ENCODE measurements at places on chromosomes 3 and 15.

GRCh38 chr15:63388511-63388910, 6.9 kb upstream of the CA12 start:
- no peak for DNase-seq

DNA sequence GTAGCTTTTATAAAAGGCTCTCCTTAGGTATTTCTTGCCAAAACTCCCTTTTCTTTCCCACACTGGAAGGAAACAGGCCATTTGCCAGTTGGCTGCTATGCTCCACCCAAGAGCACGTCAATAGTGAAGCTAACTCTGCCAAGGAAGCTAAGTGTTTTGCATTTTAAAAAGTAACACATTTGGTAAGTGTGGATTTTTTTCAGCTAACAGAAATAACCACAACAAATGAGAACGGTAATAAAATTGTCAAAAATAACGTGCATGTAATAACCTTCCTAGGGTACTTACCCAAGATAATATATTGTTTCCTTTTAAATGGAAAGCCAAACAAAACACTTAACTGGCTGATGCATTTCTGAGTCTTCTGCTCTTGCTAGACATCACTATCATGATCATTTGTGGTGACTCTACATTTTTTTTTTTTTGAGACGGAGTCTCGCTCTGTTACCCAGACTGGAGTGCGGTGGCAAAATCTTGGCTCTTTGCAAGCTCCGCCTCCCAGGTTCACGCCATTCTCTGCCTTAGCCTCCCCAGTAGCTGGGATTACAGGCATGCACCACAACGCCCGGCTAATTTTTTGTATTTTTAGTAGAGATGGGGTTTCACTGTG, 4.6 kb downstream of the DPP8 start:
- DNase-seq: no peak

DNA sequence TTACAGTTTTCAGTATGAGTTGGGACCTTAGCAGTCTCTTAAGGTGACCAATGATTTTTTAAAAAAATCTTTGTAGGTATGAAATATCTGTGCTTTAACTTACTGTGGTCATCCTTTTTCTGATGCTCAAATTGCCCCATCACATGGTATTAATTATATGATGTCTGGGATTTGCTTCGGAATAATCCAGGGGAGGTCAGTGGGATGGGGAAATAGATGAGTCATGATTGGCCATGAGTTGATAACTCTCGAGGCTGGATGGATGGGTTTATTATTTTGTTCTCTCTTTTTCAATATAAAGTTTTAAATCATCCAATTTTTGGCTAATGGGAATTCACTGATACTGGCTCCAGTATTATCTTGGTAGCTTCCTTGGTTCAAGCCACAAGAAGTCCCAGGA, 370.3 kb upstream of the TPM1 start:
- no peak for DNase-seq

DNA sequence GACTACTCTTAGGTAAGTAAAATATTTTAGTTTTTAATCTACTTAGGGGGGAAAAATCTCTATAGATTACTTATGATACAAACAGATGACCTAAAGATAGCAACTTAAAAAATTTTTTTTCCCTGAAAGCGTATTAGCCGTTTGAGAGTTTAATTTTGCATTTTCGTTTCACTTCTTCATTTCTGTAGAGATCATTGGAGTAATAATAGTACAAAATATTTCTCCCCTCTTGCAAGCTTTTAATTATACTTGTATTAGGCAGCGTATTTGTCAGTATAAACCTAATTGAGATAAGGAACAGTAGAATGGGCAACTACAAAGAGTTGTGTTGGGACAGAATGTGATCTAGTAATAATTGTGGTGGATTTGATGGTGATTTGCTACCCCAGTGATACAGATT, 10.3 kb downstream of the SKIL start:
- no peak for DNase-seq

DNA sequence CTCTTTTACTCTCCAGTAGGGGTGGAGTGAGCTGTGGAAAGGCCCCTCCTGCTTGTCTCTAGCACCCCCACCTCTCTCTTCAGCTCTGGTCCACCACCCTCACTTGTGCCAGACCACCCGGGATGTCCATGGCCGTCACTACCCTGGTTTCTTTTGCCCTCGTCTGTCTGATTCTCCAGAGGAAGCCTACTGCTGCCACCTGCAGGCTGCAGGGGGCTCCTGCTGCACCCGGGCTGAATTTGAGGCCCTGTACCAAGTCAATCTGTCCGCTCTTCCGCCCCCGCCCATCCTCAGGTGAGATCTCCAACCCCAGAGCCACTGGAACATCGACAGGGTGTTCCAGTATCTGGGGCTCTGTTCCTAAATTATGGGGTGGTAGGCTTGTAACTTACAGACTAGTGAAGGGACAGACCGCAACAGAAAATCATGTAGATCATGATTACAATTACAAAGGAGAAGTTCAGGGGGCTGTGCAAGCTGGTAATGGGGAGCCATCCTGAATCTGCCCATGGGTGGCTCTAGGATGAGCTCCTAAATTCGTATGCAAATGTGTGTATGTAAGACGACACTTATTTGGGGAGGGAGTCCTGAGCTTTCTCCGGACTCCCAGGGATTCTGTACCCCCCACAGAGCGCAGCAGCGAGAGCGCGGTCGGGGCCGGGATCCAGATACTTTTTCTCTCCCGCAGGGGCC, 683 bp upstream of the UNC45A start:
- DNase-seq: peak; percentile 57

- DNase-seq: no peak
These were observed at the start of gene NR1I2 for GRCh38 chr3:119781330-119782198. NR1I2 (plus strand) TSS chr3:119782101.

DNA sequence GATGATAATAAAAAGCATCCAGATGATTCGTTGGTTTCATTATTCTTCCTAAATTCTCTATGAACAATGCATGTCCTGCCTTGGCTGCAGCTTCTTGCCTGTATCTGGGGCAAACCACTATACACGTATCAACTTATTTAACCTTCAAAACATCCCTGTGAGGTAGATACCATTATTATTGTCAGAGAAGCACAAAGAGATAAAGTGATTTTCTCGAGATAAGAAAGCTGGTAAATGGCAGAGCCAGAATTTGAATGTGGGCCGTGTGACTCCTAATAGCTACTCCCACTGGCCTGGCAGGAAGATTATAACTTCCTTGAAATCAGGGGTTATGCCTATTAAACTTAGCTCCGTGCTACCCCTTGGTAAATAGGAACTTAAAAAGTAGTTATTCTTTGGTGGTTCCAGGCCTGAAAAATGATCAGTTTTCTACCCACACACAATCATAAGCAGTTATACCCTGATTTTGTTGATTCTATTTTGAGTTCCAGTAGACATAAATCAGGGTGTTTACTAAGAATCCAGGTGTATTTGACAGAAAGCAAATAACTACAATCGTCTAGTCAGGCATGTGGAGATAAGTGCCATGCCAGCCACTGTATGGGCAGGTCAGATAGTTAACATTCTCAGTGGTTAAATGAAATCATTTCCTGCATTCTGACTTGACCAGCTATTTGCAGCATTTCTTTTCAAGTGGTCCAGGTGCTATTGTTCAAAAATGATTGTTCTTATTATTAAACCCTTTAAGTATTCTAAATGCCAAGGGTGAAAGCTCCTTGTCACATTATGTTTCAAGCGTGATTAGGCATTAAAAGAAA, 99.2 kb upstream of the LRRN1 start:
- DNase-seq: no peak

GRCh38 chr3:48982016-48982415, 8.0 kb upstream of the P4HTM start:
- no peak for DNase-seq

- no peak for DNase-seq
These were observed 7.8 kb downstream of the C3orf18 start for GRCh38 chr3:50559702-50560101.

DNA sequence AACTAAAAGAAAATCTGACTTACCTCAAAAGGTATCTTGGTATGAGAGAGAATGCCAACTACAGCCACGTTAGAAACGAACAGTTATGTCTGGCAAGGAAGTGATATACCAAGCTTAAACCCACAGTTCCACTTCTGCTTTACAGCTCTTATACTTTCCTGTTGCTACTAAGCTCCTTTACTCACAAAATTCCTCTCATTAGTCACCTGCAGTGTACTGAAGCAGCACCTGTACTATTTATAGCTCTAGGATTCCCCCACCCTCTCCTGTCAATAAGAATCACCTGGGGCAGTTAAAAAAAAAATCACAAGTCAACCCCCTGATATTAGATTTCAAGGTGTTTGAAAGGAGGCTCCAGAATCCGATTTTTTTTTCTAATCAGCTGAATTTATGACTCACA, 2.9 kb upstream of the TMEM266 start:
- DNase-seq: no peak

- DNase-seq: no peak
These were observed 190.7 kb upstream of the MCTP2 start for GRCh38 chr15:94040541-94041248.

DNA sequence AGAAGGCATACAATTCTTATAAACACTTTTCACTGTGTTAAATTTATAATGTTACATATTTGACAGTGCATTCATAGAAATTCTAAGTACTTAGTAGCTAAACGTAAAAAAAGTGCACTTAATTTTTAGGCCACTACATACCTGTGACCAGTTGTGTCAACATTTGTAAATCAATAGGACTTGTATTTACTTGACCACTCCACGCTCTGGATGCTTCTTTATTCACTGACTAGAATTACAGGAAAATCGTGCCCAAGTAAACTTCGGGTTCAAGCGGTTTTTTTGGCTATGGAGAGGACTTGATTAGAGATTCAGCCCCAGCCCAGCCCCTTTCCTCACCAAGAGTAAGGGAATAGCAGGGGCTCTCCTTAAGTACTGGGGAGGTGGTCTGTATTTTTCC, 21.8 kb downstream of the WDR53 start:
- DNase-seq: no peak

- no peak for DNase-seq
These were observed 21.9 kb downstream of the MAPKBP1 start for GRCh38 chr15:41795996-41796856.
